ENCODE measurements at places on chromosomes 11 and 22.

- no peak for DNase-seq
Observed at GRCh38 chr11:10655943-10656576, 37.5 kb downstream of the IRAG1 start.

GRCh38 chr11:121829159-121829643 is 286.8 kb downstream of the BLID start:
- no peak for DNase-seq

DNA sequence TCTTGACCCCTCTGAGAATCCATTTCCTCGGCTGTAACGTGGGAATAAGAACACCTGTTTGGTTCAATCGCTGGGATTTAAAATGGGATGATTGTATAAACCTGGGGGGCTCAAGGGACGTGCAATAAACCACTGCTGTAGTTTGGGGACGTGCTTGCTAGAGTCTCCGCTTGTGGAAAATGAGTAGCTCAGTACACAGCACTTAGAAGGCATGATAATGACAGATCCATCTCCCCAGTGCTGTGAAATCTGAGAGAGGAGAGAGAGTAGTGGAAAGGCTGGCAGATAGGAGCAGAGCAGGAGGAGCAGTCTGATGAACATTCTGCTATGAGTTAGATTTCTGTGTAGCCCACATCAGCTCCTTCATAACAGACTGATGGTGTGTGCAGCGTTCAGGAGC is 256.5 kb downstream of the MN1 start:
- DNase-seq: no peak

DNA sequence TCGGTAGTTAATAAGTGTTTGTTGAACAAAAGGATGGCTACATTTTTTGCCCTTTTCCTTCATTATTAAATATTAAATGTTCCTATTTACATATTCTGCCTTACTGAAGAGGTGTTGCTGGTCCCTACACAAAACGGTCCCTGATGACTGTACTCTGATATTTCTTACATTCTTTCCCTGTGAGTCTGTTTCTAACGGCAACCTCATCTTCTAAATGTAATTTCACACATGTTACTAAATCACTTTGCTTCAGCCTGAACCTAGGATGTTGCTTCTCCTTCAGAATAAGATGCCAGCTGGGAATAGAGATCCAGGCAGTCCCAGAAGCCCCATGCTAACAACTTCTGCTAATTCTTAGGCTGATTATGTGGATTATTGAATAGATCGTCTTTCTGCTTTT is 50.3 kb downstream of the SPON1 start:
- DNase-seq: peak; percentile 44

DNA sequence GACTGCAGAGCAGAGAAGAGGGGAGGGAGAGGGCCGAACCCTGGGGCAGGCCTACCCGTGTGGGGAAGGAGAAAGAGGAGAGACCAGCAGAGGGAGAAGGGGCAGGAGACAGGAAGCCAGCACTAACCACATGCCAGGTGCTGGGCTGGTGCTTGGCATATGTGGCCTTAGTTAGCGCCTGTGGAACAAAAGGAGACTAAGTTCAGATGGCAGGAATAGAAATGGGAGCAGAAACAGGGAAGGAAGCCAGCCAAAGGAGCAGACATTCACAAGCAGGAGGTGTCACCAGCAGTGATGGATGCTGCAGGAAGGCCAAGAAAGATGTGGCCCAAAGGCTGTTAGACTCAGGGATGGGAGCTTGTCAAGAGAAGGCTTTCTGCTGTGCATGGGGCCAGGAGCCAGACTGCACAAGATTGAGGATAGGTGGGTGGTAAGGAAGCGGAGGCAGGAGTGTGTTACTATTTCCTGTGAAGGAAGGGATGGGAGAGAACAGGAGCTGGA is 26.7 kb downstream of the TREH start:
- no peak for DNase-seq

- no peak for DNase-seq
Observed at GRCh38 chr22:28232204-28232603, 313.1 kb upstream of the PITPNB start.

- no peak for DNase-seq
Observed at GRCh38 chr11:44978274-44978960, 27.7 kb upstream of the TP53I11 start.

DNA sequence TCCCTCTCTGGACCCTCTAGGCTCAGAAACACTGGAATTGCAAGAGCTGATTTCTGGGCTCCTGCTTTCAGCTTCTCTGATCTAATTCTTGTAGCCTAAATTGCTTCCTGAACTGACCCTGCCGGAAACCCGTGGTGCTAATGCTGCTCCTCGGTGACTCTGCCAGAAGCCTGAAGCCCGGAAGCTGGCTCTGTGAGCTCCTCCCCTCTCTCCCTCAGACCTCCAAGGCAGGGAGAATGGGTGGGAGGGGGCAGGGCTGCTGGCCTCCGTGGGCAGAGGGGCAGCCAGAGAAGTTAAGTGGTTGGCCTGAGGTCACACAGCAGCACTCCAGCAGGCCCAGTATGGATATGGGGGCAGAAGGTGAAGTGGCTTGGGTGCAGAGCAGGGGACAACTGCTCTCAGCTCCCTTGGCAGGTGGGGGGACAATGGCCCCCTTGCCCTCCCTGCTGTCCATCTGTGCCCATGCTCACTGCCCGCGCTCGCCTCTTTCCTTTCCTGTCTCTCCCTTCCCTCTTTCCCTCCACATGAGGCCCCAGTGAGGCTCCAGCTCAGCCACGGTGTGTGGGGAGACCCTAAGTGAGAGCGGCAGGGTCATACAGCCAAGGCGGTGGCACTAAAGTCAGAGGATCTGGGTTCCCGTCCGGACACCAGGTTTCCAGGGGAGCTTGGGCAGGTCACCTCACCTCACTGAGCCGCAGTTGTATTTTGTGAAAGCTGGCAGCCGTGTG is 16.2 kb downstream of the CAPN5 start:
- no peak for DNase-seq

- no peak for DNase-seq
Observed at GRCh38 chr11:64081745-64082442, 46.2 kb downstream of the FLRT1 start.

GRCh38 chr11:78398715-78399114 is 18.9 kb downstream of the GAB2 start:
- no peak for DNase-seq

- DNase-seq: no peak
Observed at GRCh38 chr11:87304412-87304811, 266.7 kb downstream of the TMEM135 start.

- DNase-seq: no peak
Observed at GRCh38 chr11:73257342-73258103, 14.6 kb upstream of the P2RY6 start.

DNA sequence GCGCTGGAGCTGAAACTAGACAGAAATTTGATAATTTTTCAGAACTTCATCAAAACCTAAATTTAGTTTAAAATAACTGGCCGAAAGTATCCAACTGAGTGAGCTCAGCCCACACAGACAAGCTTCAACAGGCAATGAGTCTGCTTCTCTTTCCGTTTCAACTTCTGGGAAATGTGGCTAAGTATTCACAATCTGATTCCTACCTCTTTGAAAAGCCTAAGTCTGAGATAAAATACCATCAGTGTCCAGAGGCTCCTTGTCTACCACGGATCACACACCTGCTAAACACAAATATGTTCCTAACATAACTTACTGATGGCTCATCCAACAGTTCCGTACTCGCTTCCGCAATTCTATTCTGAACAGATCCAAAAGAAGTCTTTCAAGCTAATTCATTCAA is 8.5 kb downstream of the SIK3 start:
- DNase-seq: no peak
